ENCODE measurements at places on chromosomes 1 and 21. TPM values are rescaled to one million over a fixed set of nuclear protein-coding genes. Genes with fewer than 3 reads are reported as not detected.

DNA sequence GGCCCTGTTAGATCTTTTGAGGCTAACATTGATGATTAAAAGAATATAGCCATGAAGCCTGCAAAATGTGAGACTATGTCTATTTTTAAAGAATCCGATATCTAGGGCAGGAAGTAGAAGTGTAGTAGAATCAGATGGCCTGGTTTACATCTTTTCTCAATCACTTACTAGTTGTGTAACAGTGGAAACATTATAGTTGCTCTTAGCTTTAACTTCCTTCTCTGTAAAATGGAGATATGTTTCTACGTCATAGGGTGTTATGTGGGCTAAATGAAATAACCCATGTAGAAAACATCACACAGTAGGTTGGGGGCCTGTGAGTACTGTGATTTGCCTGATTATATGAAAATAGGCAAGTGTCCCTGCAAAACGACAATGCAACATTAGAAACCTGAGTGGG, 4.4 kb upstream of the IGFN1 start:
- DNase-seq = no peak
- no peak overlapping the region for H3K27ac ChIP-seq
- no peak overlapping the region for H3K4me3 ChIP-seq
- no peaks in the 10 kb centered on the region for H3K36me3 ChIP-seq

DNA sequence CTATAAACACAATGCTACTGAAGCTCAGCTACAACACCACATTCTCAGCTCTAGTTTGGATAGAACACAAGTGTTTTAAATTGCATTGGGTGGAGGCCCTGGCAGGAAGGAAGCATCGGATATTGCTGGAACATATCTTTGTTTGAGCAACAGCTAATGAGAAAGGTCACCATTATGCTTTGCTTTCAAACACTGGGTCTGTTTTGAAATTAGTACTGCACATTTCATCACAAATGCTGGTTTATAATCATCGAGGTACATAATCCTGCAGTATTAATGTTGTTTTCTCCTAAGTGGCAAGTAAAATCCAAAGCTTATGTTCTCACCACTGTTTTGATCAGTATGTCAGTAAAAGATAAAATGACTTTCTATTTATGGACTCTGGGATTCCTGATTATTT, 61.5 kb upstream of the ARHGAP29 start:
- no peaks in the 10 kb centered on the region for H3K36me3 ChIP-seq
- no peak overlapping the region for H3K27ac ChIP-seq
- H3K4me1 ChIP-seq = peaks cover 16% of the 10 kb centered on the region
- H3K4me3 ChIP-seq = no peak overlapping the region

The KRTAP19-1 gene
- not detected for total RNA-seq

DNA sequence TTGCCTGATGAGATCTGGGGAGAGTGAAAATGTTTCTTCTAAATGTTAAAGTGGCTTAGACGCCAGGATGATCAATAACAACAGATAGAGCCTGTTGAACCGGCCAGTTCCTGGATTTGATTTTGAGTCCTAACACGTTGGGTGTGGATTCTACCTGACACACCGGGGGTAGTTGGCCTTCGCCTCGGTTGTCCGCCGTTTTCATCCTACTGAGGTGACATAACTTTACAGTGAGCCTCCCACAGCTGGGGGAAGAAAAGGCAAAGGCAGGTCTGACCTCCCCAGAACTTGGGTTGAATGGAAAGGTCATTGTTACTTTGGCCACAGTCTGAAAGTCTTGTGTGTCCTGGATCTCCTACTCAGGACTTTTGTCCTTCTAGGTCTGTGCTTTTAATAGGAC, 1.1 kb downstream of the PGD start:
- H3K4me3 ChIP-seq = peak overlapping the region; percentile 88
- no peaks in the 10 kb centered on the region for H3K27me3 ChIP-seq
- peak; percentile 13 for DNase-seq
- peaks cover 7% of the 10 kb centered on the region for H3K4me1 ChIP-seq
- peaks cover 40% of the 10 kb centered on the region for H3K36me3 ChIP-seq

DNA sequence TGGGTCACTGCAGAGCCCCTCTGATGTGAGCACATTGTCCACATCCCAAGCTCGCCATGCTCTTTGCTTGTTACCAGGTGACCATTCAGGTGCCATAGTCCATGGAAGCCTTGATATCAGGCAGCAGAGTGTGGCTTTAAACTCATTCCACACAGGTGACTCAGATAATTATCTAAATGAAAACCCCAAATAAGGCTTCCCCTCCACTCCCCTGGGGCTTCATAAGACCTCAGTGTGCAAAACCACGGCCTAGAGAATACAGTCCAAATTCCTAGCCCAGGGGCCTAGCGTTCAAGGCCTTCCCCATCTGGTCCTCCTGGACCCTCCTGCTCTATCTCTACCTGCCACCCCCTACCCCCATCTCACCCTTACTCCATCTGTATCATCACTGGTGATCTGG, 97.1 kb downstream of the ARHGEF10L start:
- no peak overlapping the region for H3K4me3 ChIP-seq
- no peak overlapping the region for H3K27ac ChIP-seq
- H3K4me1 ChIP-seq = no peaks in the 10 kb centered on the region
- H3K36me3 ChIP-seq = peaks cover 100% of the 10 kb centered on the region

GRCh38 chr1:244850099-244850852, 14.1 kb downstream of the HNRNPU start:
- peaks cover 71% of the 10 kb centered on the region for H3K4me1 ChIP-seq
- H3K4me3 ChIP-seq = no peak overlapping the region
- peaks cover 46% of the 10 kb centered on the region for H3K36me3 ChIP-seq
- no peak overlapping the region for H3K27ac ChIP-seq

The OVAAL gene
- total RNA-seq = not detected

- no peaks in the 10 kb centered on the region for H3K36me3 ChIP-seq
- H3K4me3 ChIP-seq = no peak overlapping the region
- no peaks in the 10 kb centered on the region for H3K27me3 ChIP-seq
- DNase-seq = no peak
- peaks cover 27% of the 10 kb centered on the region for H3K4me1 ChIP-seq
Measured at GRCh38 chr1:178057141-178057765, 36.7 kb upstream of the RASAL2 start.

GRCh38 chr1:208131621-208132286, 112.4 kb downstream of the PLXNA2 start:
- peaks cover 4% of the 10 kb centered on the region for H3K36me3 ChIP-seq
- no peak for DNase-seq
- H3K4me1 ChIP-seq = peaks cover 22% of the 10 kb centered on the region
- no peaks in the 10 kb centered on the region for H3K27me3 ChIP-seq

The JAM2 gene
- 3.6 TPM for total RNA-seq

GRCh38 chr1:203117611-203118575, 9.6 kb upstream of the ADORA1 start:
- H3K36me3 ChIP-seq = no peaks in the 10 kb centered on the region
- DNase-seq = peak; percentile 91
- H3K27me3 ChIP-seq = peaks cover 71% of the 10 kb centered on the region

The NAV1 gene
- total RNA-seq = 15.6 TPM

DNA sequence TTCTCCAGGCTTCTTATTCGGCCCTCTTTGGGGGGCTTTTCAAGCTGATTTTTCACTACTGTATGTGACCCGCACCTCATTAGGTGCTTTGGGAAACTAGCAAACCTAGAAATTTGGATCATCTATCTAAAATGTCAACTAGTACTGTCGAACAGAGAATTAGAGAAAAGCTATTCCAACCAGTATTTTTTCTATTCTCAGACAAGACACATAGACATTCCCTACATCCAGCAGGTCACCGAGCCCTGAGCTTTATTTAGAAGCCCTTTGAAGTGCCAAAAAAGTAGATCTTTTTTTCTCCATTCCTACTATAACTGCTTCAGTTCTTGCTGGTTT, 310 bp upstream of the SSR2 start:
- peak overlapping the region; percentile 90 for H3K4me3 ChIP-seq
- peak overlapping the region; percentile 93 for H3K27ac ChIP-seq
- H3K27me3 ChIP-seq = no peaks in the 10 kb centered on the region
- DNase-seq = no peak
- peaks cover 27% of the 10 kb centered on the region for H3K4me1 ChIP-seq

DNA sequence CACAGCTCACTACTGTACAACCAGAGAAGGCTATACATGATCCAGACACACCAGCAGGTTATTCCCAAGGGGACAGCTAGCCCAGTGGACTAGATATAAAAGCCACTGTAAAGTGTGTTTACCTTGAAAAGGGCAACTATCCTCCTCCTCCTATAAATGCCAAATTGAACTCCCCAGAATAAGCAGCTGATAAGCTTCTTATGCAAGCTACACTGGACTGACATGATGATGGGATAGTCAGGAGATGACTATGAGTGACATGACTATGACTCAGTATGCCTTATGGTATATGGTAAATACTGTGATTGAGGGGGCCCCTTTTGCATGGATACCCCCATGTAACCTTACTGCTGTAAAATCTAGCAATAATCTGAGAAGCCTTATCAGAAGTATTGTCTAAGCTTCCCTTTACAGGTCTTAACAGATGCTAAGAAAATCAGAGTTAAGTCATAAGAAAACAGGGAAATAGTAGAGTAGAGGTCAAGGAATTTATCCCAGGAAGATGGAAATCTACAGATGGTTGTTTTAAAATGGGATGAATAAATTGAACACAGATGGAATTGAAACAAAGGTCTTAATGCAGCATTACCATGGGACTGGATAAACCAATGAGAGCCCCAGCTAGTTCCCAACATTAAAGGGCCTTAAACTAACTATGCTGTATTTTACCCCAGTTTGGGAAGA, 55.8 kb downstream of the TRIM33 start:
- H3K4me1 ChIP-seq = no peaks in the 10 kb centered on the region
- H3K27ac ChIP-seq = no peak overlapping the region
- no peak overlapping the region for H3K4me3 ChIP-seq

The RGSL1 gene
- not detected for total RNA-seq

The FCRL1 gene
- total RNA-seq = 2.4 TPM

The S100A8 gene
- 46.4 TPM for total RNA-seq

DNA sequence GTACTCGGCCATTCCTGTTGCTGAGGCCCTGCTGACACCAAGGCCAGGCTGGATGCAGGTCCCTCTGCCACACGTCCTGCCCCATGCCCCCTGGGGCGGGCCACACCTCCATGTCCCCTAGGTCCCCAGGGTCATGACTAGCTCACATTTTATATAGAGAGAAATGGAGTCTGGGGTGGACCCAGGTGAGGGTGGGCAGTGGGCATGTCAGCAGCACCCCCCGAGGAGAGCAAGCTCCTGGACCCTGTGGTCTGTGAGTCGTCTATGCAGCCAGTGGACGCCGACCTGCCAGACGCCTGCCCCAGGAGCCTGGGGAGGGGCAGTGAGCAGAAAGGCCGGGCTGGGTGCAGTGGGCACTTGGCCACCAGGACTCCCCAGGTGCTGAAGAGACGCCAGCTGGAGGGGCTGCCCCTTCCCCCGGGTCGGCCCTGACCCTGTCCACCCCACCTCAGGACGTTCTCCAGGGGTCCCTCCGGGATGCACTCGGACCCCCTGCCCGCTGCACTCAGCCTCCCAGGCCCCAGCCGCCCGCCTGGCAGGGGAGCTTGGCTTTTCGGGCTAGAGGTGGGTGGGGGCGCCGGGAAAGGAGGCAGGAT, 15.9 kb downstream of the SAMD11 start:
- H3K27me3 ChIP-seq = peaks cover 67% of the 10 kb centered on the region
- DNase-seq = peak; percentile 31
- H3K4me3 ChIP-seq = peak overlapping the region; percentile 44
- H3K36me3 ChIP-seq = peaks cover 4% of the 10 kb centered on the region
- peaks cover 64% of the 10 kb centered on the region for H3K4me1 ChIP-seq
- H3K27ac ChIP-seq = peak overlapping the region; percentile 84
